Aorta (tissue), 5 donors: ENCODE measurements at places on chromosomes 5 and 9. TPM values are rescaled to one million over a fixed set of nuclear protein-coding genes. Genes with fewer than 3 reads are reported as not detected.

Gene SNCAIP
- 9.7 TPM for total RNA-seq

Gene CYLC2
- total RNA-seq, result not detected

Gene CHSY3
- total RNA-seq, result 19.5 TPM

Gene HSPB3
- total RNA-seq, result 1.5 TPM

Gene CCNI2
- total RNA-seq, result not detected

Gene TNFSF8
- 3.7 TPM for total RNA-seq

DNA sequence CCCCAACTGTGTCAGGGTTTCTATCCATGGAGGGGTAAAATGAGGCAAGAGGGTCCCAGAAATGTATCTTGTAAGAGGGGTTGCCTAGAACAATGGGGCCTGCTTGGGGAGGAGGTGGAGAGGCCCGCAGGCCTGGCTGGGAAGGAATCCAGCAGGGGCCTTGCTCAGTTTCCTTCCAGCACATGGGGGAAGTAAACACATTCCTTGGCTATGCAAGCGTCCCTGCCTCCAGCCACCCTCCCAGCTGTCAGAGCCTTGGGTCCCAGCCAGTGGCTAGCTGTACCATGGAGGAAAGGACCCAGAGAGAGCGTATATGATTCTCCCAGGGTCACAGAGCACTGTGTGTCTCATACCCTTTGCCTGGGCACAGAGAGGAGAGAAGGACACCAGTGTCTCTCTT, 71.1 kb upstream of the IL17B start:
- peak; percentile 90 for DNase-seq

DNA sequence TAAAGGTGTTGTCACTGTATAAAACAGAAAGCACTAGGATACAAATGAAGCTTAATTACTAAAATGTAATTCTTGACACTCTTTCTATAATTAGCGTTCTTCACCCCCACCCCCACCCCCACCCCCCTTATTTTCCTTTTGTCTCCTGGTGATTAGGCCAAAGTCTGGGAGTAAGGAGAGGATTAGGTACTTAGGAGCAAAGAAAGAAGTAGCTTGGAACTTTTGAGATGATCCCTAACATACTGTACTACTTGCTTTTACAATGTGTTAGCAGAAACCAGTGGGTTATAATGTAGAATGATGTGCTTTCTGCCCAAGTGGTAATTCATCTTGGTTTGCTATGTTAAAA, 43.8 kb downstream of the NDFIP1 start:
- DNase-seq, result no peak

- DNase-seq, result no peak
Observed at GRCh38 chr5:168128111-168128510, 163.3 kb upstream of the WWC1 start.

GRCh38 chr9:677461-678097, 163.9 kb upstream of the DMRT1 start:
- DNase-seq, result no peak

DNA sequence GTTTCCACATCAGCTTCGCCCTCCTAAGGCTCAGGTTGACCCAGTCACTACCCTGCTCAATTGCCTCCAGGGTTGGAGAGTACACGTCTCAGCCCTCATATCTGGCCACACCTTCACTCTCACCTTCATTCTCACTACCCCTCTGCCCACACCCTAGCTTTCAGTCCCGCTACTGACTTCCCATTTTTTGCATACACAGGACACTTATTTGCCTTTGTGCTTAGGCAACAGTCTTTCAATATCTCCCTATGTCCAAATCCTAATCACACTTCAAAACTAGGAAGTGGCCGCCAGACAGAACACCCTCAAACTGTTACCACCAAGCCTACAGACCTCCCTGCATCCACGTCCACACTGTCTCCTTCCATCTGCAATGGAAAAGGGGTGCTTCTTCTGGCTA, 10.9 kb downstream of the MCTP1 start:
- no peak for DNase-seq

- no peak for DNase-seq
Observed at GRCh38 chr5:68367717-68368116, 152.2 kb downstream of the PIK3R1 start.

DNA sequence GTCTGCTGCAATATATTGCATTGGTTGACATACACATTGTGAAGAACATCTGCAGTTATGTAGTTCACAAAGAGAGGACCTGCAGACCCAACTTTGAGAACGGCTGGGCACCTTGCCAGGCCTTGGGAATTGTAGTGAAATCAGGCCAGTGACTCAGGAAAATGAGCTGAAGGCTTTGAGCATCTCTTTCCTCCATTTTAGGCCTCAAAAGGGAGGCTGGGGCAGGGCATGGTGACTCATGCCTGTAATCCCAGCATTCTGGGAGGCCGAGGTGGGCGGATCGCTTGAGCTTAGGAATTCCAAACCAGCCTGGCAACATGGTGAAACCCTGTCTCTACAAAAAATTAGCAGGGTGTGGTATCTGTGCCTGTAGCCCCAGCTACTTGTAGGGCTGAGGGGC, 1.4 kb upstream of the IPPK start:
- DNase-seq, result peak; percentile 71

GRCh38 chr5:42270771-42271170, 152.5 kb upstream of the GHR start:
- DNase-seq, result no peak

GRCh38 chr5:14379739-14380497, 201.7 kb upstream of the OTULINL start:
- no peak for DNase-seq

GRCh38 chr5:160787240-160787639, 64.8 kb downstream of the ATP10B start:
- no peak for DNase-seq

DNA sequence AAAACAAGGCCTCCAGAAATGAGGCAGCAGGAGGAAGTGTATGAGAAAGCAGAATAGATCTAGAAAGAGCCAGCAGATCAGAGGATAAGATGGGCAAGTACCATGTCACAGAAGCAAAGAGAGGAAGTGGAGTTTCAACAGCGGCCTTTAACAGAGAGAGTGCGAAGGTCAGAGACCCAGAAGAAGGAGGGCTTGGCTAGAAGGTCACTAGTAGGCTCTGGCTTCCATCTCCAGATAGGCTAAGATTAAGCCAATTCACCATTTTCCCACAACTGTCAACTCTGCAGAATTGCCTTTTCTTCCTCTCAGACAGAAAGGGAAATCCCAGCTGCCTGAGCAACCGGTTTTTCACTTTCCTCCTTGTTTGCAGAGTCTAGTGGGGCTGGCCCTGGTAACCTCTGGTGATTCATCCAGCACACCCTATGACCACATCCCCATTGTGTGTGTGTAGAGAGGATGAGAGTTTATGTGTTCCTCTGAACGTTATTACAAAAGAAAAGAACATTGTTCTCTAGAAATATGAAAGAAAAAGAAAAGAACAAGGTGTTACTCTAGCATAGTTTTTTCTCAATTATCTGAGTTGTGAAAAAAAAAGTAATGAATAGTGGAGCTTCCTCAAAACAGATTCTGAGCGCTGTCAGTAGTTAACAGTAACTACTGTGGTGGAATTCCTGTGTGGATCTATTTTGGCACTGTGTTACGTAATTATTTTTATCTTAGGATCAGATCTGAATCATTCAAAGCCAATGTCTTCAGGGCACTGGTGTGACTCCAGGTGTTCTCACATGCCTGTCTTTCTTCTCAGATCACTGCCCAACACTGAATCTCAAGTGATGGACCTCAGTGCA, 220.4 kb downstream of the ARRDC3 start:
- DNase-seq, result peak; percentile 83

GRCh38 chr9:5438301-5439162, 807 bp upstream of the PLGRKT start:
- no peak for DNase-seq

DNA sequence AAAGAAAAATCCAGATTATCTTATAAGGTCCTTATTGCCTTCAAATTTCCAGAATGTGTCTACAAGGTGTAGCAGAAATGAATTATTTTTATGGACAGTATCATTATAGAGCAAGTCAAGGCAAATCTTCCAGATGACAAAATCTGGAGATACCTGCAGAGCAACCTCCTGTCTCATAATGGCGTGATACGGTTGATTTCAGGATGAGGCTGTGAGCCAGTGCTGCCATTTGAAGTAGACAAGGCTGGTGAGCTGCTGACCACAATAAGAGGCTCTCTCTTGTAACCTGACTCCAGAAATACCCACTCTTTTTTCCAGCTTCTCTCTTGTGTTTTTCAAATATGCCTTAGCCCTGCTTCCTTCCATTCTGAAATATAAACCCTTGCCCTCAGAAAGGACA, 108.2 kb downstream of the HTR1A start:
- DNase-seq, result no peak
